Posterior cingulate gyrus (tissue), 11 donors: ENCODE measurements at places on chromosomes 11 and 22.

DNA sequence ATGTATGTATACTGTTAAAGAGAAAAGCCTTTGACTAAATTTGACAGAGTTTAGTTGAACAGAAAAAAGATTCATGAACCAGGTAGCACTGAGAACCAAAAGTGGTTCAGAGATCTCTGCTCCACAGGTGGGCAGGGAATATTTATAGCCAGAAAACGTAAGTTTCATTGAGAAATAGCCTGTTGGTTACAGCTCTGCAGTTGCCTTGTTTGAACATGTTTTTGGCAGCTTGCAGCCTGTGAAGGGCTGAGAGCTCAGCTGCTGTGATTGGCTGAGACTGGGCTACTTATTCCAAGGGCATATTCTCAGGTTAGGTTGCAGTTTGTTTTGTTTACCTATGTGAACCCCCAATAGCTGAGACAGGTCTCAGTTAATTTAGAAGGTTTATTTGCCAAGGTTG lies 13.5 kb upstream of the ZNF74 start:
- DNase-seq = no peak

- no peak for DNase-seq
Observed at GRCh38 chr22:22092974-22093373, 110.4 kb upstream of the TOP3B start.

- DNase-seq = no peak
Observed at GRCh38 chr11:128809128-128809527, 58.0 kb downstream of the KCNJ1 start.

DNA sequence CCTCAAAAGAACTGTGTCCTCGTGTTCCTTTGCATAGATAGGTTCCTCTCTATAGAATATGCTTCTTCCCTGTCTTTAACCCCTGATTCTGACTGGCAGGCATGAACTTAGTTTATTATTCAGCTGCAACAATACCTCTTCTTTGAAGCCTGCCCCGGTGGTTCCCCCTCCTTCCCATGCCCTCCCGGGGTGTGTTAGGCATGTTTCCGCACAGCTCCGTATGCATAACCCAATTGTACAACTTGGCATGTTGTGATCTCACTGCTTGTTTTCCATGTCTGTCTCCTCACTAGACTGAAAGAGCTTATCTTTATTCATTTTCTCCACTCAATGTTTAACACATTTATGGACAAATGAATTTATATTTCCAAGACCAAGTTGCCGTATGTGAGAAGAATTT lies 72.6 kb downstream of the DEPDC5 start:
- peak; percentile 73 for DNase-seq

- no peak for DNase-seq
Observed at GRCh38 chr11:122159861-122160260, 43.8 kb upstream of the BLID start.

- no peak for DNase-seq
Observed at GRCh38 chr11:7787239-7787638, 9.5 kb downstream of the OR5P2 start.

DNA sequence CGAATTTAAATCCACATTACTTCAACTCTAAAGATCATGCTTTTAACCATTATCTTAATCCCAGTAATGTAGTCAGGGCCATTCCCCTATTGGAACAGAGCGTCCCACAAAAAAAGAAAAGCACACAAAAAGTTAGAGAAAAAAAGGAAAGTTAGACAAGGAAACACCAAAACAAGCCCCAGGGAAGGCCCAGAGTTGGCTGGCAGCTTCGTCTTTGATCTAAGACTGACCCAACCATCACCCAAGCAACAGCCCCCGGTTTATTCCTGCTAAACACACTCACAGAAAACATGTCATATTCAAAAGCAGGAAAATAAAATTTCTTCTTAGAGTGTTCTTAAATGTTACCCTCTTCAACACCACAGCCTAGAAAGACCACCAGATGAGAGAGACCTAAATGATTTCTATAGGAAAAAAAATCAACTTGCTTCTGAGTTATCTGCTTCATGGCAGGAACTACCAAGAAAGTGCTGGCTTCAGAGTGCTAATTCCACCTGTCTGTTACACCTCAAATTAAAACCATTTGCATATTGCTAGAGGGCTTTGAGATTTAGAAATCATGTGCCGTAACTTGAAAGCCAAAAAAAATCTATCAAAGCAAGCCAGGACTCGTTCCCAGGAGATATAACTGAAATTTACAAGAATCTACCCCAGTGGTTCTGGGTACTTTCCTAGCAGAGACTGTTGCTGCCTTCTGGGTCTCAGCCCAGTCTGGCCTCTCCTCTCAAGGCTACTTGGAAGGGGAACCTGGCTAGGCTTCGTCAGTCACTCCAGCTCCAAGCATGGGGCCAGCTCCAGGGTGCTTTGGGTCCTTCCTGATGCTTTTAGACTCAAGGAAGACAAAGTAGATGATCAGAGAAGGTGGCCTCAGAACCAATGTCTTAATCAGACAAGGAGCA lies 31.2 kb downstream of the POU2AF3 start:
- peak; percentile 39 for DNase-seq

DNA sequence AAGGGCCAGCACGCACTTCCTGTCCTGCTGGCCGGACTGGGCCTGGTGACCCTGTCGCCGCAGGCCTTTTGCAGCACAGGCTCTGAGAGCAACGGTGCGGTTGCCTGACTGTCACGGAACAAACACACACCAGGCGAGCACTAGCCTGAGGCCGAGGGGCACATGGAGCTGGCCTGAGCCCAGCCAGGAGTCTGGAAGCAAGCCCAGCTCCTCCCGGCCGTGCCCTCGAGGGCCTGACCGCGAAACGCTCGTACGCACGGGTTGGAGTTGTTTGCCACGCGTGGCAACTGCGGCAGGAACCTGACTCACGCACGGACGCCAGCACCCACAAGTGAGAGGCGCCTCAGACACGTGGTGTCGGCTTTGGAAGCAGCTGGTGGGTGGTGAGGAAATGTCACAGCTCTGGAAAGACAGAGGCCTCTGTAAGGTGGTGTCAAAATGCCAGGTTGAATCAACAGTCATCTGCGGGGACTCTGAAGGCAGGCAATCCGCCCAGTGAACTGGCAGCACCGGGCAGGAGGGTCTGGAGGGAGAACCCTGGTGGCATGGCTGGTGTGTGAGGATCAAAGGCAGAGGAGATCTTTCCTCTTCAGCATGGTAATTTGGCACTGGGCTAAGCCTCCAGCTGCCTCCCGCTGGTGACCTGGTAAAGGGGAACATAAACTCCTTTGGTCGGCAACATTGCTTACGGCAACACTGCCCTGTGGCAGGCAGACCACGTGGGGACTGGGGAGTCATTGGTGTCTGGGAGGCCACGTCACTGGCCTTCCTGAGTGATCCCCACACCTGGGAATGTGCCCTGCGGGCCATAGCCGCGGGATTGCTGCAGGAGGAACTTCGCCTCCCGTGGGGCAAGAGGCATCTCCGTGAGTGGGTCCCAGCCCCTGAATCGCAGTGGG lies 15.3 kb upstream of the IL17REL start:
- peak; percentile 86 for DNase-seq

GRCh38 chr11:59730896-59731565 lies 17.4 kb upstream of the OR10V1 start:
- DNase-seq = no peak

GRCh38 chr22:33785283-33785968 lies 134.8 kb downstream of the LARGE1 start:
- DNase-seq = no peak

- no peak for DNase-seq
Observed at GRCh38 chr11:117457835-117458234, 130.2 kb downstream of the CEP164 start.

- no peak for DNase-seq
Observed at GRCh38 chr11:34653851-34654482, 33.1 kb downstream of the EHF start.

- no peak for DNase-seq
Observed at GRCh38 chr22:18062421-18062820, 15.4 kb upstream of the PEX26 start.

GRCh38 chr11:83007909-83008580 lies 63.7 kb downstream of the RAB30 start:
- DNase-seq = no peak

DNA sequence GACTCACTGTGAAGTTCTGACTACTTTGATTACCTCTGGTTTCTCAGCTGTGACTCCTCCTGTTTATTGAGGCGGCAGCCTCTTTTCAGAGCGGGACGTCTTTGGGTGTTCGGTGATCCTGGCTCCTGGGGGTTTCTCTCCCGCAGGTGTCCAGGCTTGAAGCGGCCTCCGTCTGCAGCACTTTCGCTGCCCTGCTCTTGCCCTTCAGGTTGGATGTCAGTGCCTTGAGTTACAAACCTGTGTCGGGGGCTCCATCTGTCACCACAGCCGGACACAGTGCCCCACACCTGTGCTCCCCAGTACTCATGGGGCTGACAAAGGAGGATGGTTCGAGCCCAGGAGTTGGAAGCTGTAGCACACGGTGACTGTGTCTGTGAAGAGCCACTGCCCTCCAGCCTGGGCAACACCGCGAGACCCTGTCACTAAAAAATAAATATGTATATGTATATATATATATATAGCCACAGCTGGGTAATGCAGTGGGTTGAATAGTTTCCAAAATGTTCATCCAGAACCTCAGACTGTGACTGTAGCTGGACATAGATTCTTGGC lies 104.1 kb downstream of the BRD1 start:
- no peak for DNase-seq

DNA sequence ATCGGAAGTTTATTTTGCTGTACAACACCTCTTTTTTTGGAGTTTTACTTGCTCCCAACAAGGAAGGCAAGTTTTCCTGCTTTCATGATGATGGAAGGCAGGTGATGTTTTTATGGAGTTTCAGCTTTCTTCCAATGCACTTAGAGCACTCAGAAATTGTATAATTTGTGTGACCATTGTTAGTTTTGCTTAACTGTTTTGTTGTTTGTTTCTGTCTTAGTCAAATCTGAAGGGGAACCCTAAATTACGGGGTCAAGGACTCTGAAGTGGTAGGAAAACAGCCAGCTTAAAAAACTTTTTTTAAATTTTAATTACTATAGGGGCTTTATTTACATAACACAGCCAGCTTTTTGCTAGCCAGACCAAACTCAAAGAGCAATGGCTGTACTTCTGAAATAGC lies 14.7 kb downstream of the APOL6 start:
- no peak for DNase-seq

DNA sequence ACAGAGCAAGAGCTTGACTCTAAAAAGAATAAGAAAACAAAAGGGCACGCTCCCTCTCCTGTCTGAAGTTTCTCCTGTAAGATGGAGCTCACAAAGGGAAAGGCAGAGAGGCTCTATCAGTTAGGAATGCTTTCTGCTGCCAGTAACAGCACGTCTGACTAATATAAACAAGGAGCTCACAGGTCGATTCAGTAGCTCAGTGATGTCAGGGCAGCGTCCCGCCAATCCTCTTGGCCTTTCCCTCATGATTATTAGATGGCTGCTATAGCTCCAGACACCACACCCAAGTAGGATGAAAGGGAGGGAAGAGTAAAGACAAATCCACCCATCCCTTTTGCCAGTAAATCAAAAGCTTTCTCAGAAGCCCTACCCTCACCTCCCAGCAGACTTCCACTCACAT lies 51.3 kb upstream of the HMGXB4 start:
- DNase-seq = no peak

- DNase-seq = peak; percentile 90
Observed at GRCh38 chr22:41699264-41700107, at the start of gene MEI1. MEI1 (plus strand) TSS chr22:41699503; CDS start chr22:41699539, 36 bp downstream.

DNA sequence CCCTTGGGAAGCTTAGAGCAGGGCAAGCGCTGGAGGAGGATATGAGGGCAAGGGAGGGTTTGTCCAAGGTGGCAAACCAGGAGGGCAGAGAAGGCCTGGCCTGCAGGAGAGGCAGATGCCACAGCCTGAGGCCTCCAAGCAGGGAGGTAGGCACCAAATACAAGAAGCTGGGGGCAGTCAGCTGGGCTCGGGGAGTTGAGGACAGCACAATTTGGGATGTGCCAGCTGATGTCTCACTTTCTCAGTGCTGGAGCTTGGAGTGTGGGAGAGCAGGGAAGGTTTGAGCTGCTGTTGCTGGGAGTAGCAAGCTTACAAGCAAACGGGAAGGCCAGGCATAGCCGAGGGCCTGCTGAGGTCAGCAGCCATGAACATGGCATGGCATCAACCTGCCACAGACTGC lies 4.0 kb downstream of the ZDHHC24 start:
- DNase-seq = peak; percentile 66

DNA sequence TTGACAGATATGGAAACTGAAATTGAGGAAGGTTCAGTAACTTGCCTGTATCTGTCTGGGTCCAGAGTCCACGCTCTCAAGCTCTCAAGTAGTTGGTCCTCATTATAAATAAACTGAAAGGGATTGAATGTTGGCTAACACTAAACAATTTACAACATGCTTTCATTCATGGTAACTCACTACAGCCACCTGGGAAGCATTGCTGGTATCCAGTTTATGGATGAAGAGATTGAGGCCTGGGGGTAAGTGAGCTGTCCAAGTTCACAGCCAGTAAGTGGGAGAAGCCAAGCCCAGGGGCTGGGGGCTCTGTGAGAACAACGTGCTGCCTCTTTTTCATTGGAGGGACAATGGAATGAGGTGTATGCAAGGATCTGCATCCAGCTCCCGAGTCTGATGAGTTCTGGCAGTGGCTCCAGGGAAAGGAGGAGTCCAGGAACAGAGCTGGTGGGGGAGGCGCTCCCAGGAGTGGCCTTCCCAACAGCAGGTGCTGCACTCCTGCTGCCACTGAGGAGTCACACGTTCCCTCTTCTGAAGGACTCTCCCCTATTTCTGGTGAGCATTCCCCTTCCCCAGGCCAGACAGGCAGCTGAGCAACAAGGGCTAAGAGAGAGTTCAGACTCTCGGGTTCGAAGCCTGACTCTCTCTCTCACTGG lies 175.8 kb downstream of the CSNK2A3 start:
- DNase-seq = no peak

DNA sequence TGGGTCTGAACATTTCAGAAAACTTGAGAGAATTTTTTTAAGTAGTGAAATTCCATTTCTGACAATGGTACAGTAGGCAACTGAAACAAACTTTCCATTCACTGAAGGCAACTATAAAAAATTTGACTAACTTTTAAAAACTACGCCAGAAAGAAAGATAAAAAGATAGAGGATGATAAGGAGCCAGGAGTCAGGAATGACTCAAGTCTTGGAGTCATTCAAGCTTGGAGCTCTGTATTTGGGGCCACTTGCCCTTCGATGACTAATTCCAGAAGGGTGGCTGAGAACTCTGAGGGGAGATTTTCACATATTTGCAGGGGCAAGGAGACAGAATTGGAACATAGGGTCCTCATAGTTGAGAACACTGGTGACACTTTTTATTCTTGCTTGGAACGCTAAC lies 1083.2 kb upstream of the CNTN5 start:
- DNase-seq = no peak

DNA sequence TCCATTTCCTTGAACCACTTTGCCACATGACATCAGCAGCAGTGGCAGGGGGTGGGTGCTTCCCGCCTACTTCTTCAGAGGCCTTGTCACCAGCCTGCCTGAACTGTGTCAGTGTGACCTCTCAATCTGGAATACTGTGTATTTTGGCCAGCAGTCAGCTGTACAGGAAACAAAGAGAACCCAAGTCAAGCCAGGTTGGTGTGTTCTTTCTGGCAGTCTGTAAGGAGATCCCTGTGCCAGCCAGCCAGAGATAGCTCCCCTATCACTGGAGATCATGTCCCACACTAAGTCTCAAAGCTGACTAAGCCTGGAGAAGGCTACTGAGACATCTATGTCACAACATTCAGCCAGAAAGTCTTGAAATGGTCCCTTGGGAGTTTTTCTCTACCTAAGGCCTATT lies 142.1 kb downstream of the TRPC6 start:
- DNase-seq = no peak
